ENCODE measurements at places on chromosomes 11 and 22.
A peak's percentile ranks its signal among the peaks of the same experiment; 100 is the strongest.

GRCh38 chr11:62687508-62688396 is 1.6 kb downstream of the LRRN4CL start:
- DNase-seq, result no peak

DNA sequence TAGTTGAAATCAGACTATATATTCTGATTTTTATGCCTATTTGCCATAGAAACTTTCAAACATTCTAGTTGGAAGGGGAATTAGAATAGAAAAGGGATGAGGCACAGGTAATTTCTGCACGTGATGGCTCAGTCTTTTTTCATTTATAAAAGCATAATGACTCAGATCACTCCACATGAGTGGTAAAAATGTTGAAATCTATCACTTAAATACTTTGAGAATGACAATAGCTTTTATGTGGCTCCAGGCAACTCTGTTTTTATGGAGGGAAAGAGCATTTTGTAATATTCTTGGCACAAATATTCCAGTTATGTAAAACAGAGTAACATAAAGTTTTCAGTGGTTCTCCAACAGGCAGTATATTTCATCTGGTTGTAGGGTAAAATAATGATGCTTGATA is 5.9 kb upstream of the MMP3 start:
- no peak for DNase-seq

- DNase-seq, result no peak
Observed at GRCh38 chr22:42763965-42764480, 43.4 kb upstream of the A4GALT start.

- no peak for DNase-seq
Observed at GRCh38 chr22:30080805-30081204, 541 bp downstream of the HORMAD2 start.

- DNase-seq, result no peak
Observed at GRCh38 chr11:26696330-26696729, 25.5 kb downstream of the SLC5A12 start.

- DNase-seq, result no peak
Observed at GRCh38 chr22:22944268-22944985, 56.8 kb downstream of the IGLL5 start.

DNA sequence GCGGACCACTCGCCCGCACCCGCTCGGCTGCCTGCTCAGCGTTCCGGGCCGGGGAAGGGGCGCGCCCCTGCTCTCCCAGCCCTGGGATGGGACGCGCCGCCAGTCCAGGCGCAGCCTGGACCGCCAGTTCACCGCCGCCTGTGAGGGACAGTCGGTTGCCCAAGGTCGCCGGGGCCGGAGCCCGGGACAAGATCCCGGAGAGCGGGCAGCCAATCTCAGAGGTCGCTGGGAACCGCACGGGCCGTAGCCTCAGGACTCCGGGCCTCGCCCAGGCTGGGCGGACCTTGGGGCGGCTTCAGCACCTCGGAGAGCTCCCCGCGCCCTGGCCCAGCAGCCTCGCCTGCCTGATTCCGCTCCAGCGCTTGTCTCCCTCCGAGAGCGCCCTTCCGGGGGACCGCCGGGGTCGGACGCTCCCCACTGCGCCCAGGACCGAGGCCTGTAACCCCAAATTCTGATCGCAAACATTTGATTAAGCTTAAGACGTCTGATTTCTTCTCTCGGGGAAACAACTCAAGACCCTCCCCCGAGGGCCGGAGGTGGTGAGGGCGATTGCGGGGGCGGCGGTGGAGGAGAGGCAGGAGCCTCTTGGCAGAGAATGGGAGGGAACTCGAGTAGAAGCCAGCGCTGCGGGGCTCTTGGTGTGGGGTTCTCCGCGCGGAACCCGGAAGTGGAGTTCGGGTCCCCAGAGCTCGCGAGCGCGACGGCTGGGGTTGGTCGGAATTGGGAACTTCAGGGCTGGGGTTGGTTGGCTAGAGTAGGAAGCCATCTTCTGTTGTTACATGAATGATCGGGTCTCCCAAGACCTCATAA is 1.1 kb upstream of the CHRM4 start:
- DNase-seq, result peak; percentile 66

GRCh38 chr22:39012533-39013511 is 1.2 kb upstream of the APOBEC3C start:
- DNase-seq, result no peak

DNA sequence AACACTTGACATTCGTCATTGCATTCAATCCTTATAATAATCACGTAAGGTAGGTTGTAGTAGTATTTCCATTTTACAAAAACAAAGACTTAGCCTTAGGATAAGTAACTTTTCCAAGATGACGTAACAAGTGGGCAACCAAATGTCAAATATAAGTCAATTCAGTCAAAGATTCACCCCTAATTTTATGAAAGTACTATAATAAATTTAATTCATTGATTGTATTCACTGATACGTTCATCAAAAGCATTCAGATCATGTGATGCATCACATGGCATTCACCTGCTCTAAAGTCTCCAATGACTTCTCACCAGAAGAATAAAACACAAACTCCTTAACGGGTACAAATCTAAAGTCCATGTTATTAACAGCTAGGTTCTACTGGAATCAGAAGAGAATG is 2.1 kb downstream of the KIF18A start:
- no peak for DNase-seq

- DNase-seq, result no peak
Observed at GRCh38 chr11:100705447-100705846, 18.4 kb downstream of the ARHGAP42 start.

Measured in activated effector memory CD4-positive, alpha-beta T cell treated with Interleukin-2 at 50 U/mL for 16 hours (primary cell).